ENCODE measurements at places on chromosomes 4 and X.

- no peak for DNase-seq
Measured at GRCh38 chr4:119031218-119031617, 104.4 kb upstream of the MYOZ2 start.

DNA sequence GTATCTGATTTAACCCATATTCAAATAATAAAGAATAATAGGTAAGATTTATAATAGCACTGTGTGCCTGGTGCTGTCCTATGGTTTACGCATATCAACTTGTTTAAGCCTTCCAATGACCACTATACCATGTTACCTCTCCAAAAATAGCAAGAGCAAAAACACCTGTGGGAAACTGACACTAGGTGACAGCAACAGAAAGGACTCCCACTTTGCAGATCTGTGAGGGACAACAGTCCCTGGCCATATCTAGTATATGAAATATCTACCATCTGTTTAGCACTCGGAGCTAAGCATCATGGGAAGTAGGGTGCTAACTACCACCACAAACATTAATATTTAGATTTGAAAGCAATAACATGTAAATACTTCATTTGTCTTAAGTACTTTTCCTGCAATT lies 55.7 kb upstream of the TXK start:
- no peak for DNase-seq

DNA sequence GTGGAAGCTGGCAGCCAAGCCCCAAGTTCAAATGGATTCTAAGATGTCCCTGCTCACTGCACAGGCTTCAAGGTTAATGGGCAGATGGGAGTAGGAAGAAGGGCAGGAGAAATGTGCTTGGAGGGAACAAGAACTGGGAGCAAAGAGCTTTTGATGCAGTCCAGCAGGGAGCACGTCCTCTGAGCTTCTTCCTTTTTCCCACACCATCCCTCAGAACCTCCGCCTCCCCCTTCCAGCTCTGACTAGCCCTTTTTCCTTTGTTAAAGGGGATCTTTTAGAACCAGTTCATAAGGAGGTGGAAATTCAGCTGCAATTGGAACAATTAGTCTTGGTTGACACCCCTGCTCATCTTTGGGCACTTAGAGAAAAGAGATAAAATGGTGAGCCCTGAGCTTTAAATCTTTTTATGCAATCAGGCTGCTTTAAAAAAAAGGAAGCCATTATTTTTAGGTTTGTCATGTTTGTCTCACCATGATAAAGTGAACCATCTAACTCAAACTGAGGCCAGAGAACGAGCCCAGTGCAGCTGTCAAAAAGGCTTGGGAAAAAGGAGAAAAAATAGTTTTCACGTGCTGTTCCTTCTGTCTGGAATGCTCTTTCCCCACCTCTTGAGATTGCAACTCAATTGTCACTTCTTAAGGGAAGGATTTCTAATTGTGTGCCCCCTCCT lies 135.8 kb upstream of the IL1RAPL2 start:
- no peak for DNase-seq

DNA sequence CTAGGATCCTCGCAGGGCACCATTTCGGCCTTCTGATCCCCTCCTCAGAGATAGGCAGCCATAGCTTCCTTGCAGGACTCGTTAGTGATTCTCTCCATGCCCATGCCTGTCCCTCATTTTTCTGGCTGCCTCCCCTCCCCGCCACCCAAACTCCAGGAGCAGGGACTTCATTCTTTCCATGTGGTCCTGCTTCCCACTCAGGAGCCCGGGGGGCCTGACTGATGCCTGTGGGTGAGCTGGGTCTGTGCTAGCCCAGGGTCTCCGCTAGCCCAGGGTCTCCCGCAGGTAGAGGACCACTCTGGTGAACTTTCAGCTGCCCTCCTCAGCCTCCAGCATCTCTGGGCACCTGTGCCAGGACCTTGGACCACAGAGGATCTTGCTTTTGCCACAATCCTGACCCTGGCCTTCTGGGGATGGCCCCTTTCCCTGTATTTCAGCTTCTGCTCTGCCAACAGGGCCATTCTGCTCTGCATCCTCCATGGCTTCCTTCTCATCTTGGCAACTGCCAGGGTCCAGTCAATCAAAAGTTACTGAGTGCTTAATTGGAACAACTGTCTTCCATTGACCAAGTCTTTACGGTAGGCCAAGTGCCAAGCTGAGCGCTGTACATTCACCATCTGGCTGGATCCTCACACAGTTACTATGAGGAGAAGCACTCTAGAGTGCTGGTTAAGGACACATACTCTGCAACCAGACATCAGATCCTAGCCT lies 152.2 kb downstream of the EFNB1 start:
- DNase-seq, result no peak

DNA sequence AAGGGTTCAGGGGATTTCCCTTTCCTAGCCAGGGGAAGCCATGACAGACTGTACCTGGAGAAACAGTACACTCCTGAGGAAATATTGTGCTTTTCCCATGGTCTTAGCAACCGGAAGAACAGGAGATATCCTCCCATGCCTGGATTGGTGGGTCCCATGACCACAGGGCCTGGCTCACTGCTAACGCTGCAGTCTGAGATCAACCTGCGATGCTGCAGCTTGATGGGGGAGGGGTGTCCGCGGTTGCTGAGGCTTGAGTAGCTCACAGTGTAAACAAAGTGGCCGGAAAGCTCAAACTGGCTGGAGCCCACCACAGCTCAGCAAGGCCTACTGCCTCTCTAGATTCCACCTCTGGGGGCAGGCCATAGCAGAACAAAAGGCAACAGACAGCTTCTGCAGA lies 819.5 kb downstream of the TECRL start:
- DNase-seq, result no peak

DNA sequence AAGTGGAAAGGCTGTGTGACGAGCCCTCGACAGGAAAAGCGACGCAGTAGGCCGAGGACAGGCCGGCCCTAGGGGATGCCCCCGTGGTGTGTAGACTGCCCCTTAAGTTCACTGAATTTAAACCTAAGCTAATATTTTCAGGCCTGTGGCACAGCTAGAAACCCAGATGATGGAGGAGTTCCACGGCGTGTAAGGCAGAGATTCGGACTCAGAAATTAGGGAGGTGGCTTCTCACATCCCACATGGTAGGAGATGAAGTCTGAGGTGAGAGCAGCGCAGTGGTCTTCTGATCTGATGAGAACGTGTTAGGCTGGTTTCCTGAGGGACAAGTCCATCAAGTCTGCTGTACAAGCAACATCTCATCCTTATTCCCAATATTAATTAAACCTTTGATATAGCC lies 7.8 kb downstream of the LRP2BP start:
- DNase-seq, result no peak

DNA sequence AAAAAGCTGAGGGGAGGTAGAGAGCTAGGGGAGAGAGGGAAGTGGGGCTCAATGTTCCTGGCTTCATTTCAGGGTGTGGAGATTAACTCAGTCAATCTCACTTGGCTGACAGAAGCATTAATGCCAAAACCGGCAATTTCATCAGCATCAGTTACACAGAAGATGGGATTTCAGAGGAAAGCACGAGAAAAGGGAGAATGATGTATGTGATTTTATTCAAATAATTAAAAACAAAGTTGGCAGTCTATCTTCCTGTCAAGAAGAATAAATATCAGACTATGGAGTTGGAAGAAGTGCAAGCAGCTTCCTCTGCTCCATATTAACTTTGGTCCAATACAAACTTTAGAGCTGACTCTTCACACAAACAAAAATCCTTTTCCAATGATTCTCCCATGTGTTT lies 29.6 kb upstream of the HCCS start:
- no peak for DNase-seq

- DNase-seq, result no peak
Measured at GRCh38 chr4:120299631-120300030, 233.0 kb upstream of the MAD2L1 start.

DNA sequence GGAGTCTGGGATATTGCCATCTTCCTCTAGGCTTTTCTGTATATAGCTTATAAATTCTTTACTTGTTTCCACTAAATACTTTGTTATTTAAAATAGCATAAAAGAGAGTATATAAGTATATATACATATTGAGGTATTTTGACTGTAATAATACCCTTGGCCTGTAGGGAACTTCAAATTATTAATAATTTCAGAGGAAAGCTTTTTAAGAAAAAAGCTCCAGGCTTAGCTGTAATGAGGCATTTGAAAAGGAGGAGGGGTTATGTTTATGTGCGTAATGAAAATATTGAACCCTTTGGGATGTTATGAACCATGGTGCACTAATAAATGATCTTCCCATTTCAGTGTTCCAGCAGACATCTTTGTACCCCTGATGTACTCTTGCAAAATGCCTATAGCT lies 578.1 kb downstream of the RPA4 start:
- DNase-seq, result no peak

Data from stimulated activated CD8-positive, alpha-beta memory T cell treated with anti-CD3 and anti-CD28 coated beads, Interleukin-7, amount 100 ng/mL, for 24 hours (primary cell).